ENCODE measurements at places on chromosomes 2 and 18. TPM values are rescaled to one million over a fixed set of nuclear protein-coding genes. Genes with fewer than 3 reads are reported as not detected.

DNA sequence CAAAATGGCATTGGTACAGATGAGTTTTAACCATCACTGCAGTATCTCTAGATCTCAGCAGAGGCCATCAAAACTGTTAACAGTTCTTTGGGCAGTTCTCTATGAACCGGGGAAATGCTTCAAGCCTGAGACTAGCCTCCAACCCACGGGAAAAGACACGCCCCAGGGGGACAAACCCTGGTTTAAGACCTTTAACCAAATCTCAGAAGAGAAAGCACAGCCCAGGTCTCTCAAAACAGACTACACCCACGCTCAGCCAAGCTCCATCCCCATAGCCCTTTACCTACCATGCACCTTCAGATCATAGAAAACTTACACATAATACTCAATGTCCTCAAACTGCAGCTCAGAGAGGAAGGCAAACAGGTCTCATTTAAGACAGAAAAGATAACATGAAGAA, 78.3 kb downstream of the TMEM163 start:
- no peak for DNase-seq

The CFAP221 gene
- 8.6 TPM for polyA plus RNA-seq

GRCh38 chr2:205785507-205786260, 103.4 kb downstream of the NRP2 start:
- peak; percentile 78 for DNase-seq

The LIMS1 gene
- polyA plus RNA-seq = 26.7 TPM

DNA sequence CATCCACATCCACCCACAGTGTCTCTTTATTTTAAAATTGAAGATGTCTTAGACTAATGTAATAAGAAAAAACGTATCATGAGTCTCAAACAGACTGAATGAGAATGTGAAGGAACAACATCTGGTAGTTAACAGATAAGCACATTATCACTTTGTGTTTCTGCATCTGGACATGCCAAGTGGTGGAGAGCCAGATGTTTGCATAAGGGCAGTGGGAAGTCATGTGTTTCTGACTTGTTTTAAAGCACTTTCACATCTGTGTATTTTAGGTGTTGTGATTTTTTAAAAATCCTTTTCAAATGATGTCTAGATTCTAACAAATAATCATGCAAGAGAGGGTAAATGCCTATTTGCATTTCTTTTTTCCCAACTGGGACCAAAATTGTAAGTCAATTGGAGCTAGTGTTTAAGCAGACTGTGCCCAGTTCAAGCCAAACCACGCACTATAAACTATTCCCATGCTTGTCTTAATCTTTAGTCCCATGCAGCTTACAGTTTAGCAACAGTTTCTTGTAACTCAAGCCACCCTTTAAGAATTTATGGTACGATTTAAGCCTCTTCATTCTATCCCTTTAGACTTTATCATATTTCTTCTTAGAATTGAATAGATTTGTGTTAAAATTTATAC, 272.7 kb upstream of the DOK6 start:
- DNase-seq = peak; percentile 14

The ZFAND2B gene
- 45.1 TPM for polyA plus RNA-seq

DNA sequence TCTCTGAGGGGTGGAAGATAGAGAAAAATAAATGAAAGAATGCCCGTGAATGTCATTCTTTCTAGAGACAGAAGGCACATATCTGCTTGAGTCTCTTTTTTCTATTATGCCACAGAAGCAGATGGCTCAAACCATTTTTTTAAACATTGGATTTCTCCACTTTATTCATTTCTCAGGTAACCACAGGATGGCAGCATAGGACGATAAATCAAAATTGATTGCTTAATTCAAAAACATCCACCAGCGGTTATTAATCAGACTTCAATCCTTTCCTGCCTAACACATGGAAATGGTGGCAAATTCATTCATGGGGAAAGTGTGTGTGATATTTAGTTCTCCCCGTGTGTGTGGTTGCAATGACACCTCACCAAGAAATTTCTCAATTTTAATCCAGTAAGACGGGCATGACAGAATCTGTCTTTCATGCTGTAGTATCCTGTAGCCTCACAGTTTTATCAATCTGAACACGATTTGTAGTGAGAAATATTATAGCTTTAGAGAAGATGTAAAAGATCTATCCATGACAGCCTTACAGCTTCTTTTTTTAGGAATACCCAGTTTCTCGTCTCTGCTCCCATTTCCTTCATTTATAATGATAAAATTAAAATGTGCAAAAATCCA, 72.2 kb downstream of the DSC3 start:
- DNase-seq = peak; percentile 23

The FBXO48 gene
- polyA plus RNA-seq = 0.67 TPM

DNA sequence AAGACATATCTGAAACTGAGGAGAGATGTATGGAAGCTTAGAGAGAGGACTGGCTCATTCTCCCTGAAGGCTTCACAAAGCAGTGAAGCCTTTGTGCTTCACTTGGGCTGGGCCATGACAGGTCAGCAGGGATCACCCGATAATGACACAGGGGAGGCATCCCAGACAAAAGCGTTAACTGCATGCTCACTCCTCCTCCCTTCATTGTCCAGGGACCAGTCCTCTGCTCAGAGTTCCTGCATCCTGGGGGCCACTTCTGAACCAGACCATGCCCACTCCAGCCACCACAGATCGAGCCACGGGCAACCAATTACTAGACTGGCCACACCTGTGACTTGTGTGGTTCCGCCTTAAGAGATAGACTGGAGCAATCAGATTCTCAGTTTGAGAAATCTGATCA, 236.0 kb downstream of the CLIP4 start:
- no peak for DNase-seq

DNA sequence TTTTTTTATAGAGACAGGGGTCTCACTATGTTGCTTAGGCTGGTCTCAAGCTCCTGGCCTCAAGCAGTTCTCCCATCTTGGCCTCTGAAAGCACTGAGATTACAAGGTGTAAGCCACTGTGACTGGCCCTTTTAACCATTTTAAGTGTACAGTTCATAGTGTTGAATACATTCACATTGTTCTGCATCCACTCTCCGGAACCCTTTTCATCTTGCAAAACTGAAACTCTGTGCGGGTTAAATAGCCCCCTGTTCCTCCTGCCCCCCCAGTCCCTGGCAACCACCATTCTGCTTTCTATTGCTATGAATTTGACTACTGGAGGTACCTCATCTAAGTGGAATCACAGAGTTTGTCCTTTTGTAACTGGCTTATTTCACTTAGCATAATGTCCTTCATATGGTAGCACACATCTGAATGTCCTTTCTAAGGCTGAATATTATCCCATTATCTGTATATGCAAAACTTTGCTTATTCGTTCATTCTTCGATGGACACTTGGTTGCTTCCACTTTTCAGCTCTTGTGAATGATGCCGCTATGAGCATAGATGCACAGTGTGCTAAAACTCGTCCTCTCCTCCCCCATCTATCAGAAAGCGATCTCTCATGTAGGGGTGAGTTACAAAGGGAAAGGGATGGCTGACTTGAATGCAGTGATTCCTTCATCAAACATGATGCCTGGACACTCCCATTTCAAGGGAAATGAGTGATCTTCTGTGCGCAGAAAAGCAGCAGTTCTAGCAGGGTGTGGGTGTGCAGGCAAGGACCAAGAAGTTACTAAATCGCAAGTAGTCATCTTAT, 30.2 kb downstream of the CABLES1 start:
- no peak for DNase-seq

The RGPD8 gene
- polyA plus RNA-seq = 2.1 TPM

The AMER3 gene
- not detected for polyA plus RNA-seq

GRCh38 chr2:71878626-71879508, 268.8 kb downstream of the CYP26B1 start:
- no peak for DNase-seq

- no peak for DNase-seq
These were observed 22.3 kb upstream of the CAVIN2 start for GRCh38 chr2:191869178-191869577.

DNA sequence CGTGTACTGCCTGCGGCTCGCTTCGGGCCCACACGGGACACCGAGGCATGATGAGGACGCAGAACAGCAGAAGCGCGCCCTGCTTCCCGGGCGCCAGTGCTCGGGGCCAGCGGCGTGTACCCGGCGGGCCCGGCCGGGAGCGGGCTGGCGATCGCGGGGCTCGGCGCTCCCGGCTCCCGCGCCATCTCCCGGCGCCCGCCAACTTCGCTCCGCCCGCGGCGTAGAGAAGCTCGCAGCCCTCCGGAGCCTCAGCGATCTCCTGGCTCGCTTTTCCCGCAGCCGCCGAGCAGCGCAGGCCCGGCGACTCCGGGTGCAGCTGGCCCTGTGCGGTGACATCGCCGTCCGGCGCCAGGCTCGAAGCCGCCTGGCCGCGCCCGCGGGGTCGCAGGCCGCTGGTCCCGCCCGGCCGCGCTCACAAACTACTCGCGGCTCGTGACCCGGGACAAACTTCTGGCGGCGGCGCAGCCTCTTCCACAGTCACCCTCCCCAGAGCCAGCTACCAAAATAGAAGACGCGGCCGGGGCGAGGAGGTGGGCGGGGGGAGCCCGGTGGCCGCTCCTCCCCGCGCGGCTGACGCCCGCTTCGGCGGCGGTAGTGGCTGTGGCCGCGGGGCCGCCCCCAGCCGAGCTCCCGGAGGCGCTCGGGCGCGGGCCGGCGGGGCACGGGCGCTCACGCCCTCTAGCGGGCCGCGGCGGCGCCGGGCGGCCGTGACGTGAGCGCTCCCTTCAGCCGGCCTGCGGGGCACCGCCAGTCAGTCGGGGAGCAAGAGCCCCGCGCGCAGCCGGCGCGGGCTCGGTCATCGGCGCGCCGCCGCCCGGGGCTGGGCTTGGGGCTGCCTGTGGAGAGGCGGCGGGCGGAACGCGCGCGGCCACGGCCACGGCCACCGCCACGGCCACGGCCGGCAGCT, at the start of gene PTPRM:
PTPRM (plus strand) TSS at position 750 of the 907 bp plus-strand sequence. CDS start 503 bp downstream, outside the sequence.
- peak; percentile 90 for DNase-seq

DNA sequence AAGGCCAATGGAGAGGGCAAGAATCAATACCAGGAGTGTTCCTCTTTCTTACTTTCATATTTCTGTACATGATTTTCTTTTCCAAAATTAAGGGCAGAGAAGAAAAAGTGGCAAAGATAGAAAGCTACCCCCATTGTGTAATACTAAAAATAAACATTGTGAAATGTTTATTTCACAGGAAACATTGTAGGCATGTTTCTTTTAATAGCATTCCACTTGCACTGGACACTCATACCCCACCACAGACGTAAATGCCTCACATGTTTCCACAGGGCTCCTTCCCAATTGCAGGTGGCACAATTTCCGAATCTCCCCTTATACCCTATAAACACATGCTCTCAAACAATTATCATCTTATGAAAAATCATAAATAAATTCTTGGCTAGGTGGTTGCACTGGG, 645.1 kb upstream of the SETBP1 start:
- DNase-seq = peak; percentile 36

The CACNB4 gene
- 0.57 TPM for polyA plus RNA-seq

DNA sequence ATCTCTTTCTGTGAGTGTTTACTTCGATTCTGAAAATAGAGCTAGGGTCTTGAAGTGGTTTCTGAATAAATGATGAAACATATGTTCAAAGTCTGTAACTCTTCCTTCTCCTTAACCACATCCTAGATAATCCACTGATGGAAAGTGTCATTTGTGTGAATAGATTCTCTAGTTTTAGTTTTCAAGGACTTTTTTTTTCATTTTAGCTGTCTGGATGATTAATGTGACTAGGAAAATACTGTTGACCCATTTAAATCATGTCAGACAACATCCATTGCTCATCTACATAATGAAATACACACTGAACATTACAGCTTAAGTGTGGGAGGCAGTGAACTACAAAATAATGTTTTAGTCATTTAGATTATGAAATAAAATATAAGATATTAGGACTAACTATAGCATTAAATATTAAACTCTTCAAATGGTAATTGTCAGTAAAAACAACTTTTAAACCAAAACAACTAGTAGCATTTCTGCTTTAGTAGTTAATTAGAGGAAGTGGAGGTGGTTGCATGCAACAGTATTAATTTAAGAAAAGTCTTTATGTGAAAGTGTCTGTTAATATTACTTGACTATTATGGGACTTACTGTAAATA, 39.1 kb upstream of the DLX1 start:
- DNase-seq = no peak

DNA sequence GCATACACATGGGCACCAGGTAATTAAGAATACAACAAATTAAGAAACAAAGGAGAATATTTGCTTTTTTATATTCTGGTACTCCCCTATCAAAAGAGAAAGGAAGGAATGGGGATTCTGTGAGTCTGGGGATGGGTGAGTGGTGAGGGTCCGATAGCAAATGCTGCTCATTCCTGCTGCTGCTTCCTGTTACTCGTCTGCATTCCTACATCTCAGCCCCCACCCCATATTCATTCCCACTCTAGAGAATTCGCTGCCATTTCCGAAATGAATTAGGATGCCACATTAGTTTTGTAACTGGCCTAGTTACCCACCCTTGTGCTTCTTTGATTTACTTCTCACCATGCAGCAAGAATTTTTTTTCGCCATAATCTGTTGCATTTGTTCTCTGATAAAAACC, 1905.3 kb upstream of the PIK3C3 start:
- DNase-seq = no peak

DNA sequence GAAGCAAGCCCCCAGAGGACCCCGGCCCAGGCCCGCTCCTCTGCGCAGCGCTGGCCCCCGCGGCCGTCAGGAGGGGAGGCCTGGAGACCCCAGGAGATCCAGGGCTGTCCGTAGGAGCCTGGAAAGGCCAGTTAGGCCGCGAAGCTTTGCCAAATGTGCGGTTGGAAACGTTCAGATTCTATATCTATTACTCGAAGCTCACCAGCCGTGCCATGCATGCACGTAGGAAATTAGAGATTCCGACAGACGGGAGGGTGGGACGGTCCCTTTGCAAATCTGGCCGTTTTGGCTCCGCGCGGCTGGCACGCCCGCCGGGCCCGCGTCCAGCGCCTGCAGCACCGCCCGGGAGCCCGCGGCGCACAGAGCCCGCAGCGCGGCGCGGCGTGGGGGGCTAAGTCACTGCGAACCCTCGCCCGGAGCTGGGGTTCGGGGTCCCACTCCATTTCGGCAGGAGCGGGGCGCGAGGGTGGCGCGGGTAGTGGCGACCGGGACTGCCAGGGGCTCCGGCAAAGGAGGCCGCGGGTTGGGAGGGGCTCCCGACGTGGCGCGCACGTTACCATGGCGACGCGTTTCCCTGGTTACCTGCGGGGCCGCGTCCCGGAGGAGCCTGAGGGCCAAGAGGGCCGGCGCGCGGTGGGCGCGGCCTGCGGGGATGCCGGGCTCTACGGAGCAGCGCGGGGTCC, 488.6 kb upstream of the SMIM21 start:
- DNase-seq = peak; percentile 82

- DNase-seq = no peak
These were observed 175.3 kb downstream of the KCNE4 start for GRCh38 chr2:223227338-223227737.

DNA sequence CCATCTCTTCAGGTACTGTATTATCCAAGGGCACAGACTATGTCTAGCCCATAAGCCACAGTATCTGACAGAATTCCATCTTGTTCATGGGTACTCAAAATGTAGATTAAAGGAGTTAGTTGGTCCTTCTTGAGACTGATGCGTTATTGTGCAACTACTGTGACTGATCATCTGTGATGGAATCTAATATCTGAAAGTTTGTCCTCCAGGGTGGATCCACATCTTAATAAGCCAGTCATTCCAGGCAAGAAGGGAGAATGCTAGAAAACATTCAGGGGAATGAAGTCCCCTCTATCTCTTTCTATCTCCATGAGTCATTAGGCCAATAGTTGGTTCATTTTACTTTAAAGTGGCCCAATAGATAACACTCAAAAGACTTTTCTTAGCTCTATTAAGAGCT, 252.6 kb downstream of the EXOC6B start:
- no peak for DNase-seq

The NTSR2 gene
- polyA plus RNA-seq = not detected

- DNase-seq = peak; percentile 64
These were observed 47.8 kb downstream of the TMEM163 start for GRCh38 chr2:134670955-134671354.

The CAB39 gene
- 45.1 TPM for polyA plus RNA-seq
